ENCODE measurements at places on chromosomes 3 and 15.

DNA sequence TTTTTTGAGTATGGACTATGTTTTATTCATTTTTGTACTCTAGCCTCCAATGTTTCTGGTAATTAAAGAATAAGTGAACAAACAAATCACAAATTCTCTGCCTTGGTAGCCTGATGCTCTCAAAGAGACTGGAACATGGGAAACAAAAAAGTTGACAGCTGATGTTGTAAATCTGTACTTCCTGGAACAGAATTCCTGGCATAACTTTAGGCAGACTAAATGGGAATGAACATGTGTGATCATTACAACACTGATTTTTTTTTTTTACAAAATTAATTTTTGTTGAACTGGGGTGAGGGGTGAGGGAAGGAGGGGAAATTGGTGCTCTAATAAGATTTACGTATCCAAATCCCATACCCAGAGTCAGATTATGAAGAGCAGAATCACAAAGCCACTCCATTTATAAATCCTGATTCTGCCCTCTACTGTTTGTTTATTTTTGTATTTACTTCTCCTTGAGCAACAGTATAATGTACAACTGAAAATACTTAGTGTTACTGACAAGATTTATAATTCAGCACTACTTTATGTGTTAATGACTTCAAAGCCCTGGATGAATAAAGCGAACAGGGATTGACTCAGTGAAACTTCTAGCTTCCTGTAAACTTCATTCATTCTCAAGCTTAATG, 165.0 kb downstream of the FRMD5 start:
- DNase-seq = peak; percentile 11

GRCh38 chr3:174532776-174533175, 326.4 kb upstream of the NAALADL2 start:
- DNase-seq = no peak

DNA sequence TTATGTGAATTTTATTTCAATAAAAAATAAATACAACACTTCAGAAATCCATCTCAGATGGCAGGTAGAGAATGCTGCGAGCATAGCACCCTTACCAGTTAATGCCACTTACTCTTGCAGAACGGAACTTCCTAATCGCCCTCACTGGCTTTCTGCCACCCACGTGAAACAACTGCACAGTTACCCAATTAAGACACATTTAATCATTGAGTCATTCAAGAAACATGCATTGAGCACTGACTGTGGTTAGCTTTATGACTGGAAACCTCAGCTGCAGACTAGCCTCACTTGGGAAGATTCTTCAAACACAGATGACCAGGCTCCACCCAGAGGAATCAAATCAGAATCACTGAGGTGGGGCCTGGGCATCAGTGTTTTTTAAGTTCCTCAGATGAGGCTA, 5.6 kb upstream of the MFGE8 start:
- no peak for DNase-seq

DNA sequence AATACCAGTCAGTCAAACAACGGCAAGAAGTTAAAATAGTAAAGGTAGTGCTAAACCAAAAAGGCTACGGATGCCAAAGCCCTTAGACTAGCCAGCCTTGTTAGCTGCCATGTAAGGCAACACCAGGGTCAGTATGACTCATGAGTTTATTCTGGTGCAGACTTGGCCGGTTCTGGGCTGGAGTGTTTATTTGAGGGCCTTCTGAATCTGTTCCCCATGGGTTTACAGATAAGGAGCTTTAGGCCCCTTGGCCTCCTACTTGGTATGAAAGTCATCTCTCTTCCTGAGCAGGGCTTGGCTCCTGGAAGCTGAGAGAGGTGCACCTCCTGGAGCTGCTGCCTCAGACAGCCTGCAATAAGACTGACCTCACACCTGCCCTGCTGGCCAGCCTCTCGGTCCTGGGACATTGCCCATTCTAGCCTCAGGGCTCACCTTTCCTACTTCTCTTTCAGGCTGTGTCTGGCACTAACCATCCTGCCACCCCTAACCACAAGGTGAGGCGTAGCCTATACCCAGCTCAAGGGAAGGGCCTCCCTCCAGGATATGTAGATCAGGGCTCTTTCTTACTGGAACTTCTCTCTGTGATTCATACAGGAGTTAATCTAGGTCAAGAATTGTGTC, 10.4 kb upstream of the RTP1 start:
- DNase-seq = no peak

GRCh38 chr3:23981136-23981535, 36.0 kb downstream of the NR1D2 start:
- DNase-seq = no peak

- no peak for DNase-seq
Observed at GRCh38 chr3:29381595-29381994, 100.7 kb downstream of the RBMS3 start.

- no peak for DNase-seq
Observed at GRCh38 chr15:62636823-62637573, 405.5 kb upstream of the TPM1 start.

DNA sequence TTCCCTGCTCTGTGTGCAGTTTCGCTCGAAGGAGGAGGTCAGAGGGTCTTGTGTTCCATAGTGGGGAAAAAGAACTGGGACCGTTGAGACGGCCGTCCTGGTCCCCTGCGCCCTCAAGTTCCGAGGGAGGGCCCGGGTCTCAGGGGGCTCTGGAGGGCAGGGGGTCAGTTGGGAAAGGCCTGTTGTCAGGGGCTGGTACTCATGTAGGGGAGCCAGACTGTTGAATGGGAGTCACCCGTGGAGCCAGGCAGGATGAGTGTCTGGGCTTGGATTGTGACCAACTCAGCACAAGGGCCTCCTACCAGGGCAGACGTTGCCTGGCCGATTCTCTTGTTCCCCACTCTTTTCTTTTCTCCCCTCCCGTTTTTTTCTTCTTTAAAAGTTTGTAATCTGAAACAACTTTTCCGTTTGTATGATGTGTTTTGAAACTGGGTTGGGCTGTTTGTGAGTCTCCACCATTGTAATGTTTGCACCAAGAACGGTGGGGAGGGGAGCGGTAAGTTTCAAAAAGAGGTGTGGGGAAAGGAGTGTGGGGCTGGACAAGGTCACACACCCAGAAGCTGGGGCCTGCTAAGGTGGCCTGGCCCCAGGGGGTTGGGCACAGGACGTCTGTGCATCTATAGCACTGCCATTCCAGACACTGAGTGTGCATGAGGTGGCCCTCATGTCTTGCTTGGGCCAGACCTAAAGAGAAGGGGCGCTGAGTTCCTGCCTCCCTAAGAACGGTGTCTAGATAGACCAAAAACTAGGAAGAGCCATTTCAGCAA, 1.1 kb downstream of the CMTM7 start:
- DNase-seq = no peak

GRCh38 chr3:19173945-19174344, 25.6 kb downstream of the KCNH8 start:
- DNase-seq = no peak

- DNase-seq = no peak
Observed at GRCh38 chr15:29418178-29418577, 148.6 kb upstream of the NSMCE3 start.

GRCh38 chr3:41963823-41964222, 1.9 kb upstream of the ULK4 start:
- no peak for DNase-seq

DNA sequence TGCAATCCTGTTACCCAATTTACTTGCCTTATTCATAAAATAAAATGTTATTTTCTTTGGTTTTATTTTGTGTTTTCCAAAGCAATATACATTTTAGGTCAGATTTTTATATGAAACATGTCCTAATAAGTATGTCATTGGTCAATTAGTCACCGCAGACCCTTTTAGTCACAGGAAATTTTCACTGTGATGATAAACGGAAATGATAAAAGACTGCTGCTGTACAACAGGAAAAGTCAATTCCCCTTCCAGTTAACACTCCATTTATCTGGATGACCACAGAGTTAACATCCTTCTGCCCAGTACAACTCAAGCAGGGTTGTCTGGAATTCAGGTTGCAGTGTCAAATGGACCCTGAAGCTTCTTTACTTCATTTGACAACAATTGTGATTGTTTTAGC, 175.2 kb downstream of the LSAMP start:
- no peak for DNase-seq

GRCh38 chr15:71804695-71805470, 5.5 kb upstream of the NR2E3 start:
- DNase-seq = no peak

DNA sequence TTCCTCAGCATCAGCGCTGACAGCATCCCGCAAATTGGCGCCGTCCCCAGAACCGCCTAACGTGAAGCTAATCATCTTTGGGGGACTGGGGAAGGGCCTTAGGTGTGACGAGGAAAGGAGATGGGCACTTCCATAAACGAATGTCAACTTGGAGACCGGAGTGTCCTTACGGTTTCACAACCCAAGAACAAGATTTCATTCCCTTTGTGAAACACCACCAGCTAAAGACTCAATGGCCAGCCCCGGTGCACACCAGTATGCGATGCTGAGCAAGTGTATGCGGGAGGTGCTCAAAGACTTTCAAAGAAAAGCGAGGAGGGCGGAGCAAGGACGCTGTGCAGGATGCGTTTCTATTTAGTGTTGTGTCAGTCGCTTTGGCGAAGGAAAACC, 759 bp upstream of the TTBK2 start:
- DNase-seq = peak; percentile 51

DNA sequence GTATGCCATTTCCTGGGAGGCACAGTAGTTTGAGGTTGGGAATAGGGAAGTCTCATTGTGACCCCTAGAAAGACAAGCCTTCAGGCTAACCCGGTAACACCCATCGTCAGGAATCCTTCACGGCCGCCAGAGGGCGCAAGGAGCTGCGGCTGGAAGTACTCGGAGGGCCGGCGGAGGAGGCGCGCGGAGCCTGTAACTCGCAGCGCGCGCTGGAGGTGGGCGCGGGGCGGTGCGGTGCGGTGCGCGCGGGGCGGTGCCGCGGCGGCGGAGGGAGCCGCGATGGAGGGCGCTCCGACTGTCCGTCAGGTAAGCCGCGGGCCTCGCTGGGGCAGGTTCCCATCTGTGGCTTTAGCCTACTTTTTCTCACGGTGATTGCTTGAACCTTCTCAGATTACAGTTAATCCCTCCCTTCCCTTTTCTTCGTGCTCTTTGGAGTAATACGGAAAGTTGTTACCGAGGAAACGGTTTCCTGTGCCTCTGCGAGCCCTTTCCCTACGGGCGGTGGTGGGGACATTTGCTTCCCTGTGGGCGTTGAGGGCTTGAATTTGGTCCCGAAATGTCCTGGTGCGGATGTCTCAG, at the start of gene GRAMD1C:
GRAMD1C (plus strand) TSS at position 158 of the 579 bp plus-strand sequence; CDS start at position 280, 122 bp downstream.
- DNase-seq = peak; percentile 72

DNA sequence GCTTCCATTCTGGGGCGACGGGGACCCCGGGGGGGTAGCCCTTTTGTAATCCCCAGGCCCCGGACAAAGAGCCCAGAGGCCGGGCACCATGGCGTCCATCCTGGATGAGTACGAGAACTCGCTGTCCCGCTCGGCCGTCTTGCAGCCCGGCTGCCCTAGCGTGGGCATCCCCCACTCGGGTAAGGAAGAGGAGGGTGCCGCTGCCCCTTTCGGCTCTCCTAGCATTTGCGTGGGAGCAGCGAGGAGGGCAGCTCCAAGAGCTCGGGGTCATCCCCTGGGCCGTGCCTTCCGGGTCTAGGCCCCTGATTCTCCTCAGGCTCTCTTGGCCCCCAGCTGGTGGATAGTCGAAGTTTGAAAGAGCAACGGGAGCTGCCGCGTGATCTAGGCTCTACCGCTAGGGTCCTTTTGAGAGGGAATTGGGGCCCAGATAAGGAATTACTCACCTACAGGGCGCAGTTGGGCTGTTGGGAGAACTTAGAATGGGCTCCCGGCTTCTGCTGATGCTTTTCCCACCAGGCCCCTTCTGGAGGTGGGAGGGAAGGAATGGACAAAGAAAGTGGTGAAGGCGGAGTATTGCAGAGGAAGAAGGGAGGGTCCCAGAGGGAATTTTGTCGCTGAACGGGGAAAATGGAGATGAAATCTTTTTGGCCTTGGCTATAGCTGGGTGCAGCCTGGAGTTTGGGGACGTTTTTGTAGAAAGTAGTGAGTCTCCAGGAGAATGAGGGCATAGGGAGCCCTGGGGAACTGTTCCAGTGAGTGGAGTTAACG, 615 bp downstream of the VPS18 start:
- no peak for DNase-seq

GRCh38 chr15:101138913-101139880, 112.7 kb downstream of the CHSY1 start:
- DNase-seq = no peak

- no peak for DNase-seq
Observed at GRCh38 chr3:195752546-195753331, 32.0 kb downstream of the MUC20 start.

GRCh38 chr15:37756407-37756806, 178.0 kb upstream of the TMCO5A start:
- no peak for DNase-seq

DNA sequence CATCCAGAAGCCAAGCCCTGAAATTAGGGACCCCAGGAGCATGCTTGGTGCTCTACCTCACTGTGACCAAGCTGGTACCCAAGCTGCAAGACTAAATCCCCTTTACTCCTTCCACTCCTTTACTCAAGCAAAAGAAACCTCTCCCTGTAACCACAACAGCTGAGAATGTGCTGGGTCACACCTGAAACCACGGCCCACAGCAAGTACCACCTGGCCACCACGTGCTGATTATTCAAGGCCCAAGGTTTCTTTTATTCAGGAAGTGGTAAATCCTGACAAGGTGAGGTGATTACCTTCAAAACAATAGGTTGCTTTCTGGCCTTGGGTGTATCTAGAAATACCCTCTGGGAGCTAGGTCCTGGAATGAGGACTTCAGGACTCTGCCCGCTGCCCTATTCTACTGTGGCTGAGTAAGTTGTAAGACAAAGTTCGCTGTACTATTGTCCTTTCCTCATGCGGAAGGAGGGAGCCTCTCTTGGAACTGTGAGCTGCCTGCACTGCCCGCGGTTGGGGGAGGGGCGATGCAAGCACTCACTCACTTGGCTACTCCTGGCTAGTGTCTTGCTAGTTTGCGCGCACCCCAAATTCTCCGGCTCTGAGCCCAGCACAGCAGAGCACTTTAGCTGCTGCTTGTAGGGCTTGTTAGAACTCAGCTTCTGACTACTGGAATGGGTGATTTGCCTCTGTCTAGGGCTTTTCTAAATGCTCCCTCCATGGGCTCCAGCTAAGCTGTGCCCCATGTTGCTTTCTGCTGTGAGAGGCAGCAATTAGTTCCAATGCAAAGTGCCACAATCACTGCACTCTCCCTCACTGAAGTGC, 487.1 kb upstream of the CNTN3 start:
- DNase-seq = no peak

DNA sequence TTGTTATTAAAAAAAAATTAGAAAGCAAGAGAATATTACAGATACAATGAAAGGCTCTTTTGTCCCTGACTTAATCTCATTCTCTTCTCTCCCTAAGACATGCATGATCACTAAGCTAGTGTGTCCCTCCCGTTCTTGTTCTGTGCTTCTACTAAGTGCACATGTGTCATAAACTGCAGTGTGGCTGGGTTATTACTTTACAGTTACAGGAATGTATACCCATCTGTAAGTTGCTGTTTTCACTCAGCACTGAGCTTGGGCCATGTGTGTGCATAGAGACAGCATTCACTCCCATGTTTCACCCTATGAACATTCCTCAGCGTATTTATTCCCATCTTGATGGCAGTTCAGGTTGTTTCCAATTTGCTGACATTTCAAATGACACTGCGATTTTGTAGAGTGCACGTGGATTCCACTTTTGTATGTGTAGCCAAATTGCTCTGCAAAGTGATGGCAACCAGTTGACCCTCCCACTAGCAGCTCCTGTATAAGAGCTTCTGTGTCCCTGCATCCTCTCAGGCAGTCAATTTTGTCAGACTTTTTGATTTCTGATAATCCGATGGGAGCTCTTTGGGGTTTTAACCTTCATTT, 145.8 kb upstream of the UBE2E1 start:
- DNase-seq = no peak

Measured in hippocampal formation (tissue), 2 donors.